Hepatocyte (in vitro differentiated cells): ENCODE measurements at places on chromosomes 4 and X.
A peak's percentile ranks its signal among the peaks of the same experiment; 100 is the strongest.

DNA sequence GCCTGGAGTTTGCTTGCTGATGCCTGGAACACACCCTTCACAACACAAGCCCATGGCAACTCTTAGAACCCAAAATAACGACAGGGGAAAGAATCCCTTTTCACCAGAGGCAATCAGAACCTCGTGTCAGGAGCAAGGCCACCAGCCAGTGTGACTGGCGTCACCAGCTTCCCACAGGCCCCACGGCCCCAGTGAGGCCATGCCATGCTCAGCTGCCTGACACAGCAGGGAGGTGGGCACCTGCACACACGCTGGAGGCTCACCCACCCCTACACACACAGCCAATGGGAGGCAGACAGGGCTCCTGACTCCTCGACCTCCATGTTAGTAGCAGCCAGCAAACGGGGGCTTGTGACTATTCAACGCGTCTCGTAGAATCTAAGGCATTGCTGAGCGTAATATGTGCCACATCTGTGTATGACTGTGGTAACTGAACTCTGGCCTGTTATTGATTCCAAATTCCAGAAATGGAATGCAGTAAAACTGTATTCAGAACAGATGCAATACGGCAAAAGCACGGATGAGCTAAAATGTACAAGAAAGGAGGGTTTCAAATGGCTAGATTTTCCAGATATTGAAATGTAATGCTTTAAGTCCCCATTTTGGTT is 28.5 kb downstream of the RNF212 start:
- H3K27me3 ChIP-seq, result no peaks in the 10 kb centered on the region
- no peaks in the 10 kb centered on the region for H3K36me3 ChIP-seq
- H3K4me3 ChIP-seq, result no peak overlapping the region

GRCh38 chr4:82213485-82214417 is 160.0 kb downstream of the HNRNPD start:
- no peak overlapping the region for H3K4me3 ChIP-seq
- no peaks in the 10 kb centered on the region for H3K4me1 ChIP-seq
- H3K36me3 ChIP-seq, result no peaks in the 10 kb centered on the region
- no peak overlapping the region for H3K27ac ChIP-seq
- no peaks in the 10 kb centered on the region for H3K27me3 ChIP-seq
- DNase-seq, result no peak

GRCh38 chr4:145709843-145710242 is 29.9 kb downstream of the C4orf51 start:
- no peak for DNase-seq
- no peak overlapping the region for H3K4me3 ChIP-seq
- no peak overlapping the region for H3K27ac ChIP-seq
- H3K4me1 ChIP-seq, result no peaks in the 10 kb centered on the region
- H3K27me3 ChIP-seq, result no peaks in the 10 kb centered on the region

DNA sequence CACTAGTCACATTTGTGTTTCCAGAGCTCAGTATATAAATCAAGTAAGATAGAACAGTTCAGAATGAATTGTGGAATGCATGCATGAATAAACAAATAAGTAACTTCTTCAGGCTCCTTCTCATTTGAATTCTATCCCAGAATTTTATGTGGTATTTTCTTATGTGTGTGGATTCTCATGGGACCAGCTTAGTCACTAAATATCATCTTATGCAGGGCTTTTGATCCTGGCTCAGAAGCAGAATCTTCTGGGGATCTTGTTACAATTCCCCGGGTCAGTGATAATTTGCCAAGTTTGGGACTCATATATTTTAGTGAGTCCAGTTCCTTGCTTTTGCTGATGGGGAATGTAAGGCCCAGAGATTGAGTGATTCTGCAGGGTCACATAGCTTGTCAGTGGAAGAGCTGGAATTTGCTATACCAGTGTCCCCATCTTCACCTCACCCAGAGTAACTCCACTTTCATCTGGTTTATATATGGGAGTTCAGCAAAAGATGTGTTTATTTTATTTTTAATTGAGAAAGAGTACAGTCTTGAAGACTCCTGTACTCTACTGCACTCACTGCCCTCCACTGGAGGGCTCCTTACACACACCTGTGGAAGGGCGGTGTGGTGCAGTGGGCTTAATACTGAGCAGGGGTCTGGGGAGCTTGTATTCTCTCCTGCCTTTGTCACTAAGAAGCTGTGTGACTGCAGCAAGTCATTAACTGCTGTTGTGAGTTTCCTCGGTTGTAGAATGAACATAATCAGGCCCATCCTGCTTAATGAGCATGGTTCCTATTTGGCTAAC is 198.2 kb upstream of the CXorf66 start:
- H3K27me3 ChIP-seq, result no peaks in the 10 kb centered on the region
- no peaks in the 10 kb centered on the region for H3K4me1 ChIP-seq
- no peak for DNase-seq
- H3K27ac ChIP-seq, result no peak overlapping the region
- H3K36me3 ChIP-seq, result no peaks in the 10 kb centered on the region
- H3K4me3 ChIP-seq, result no peak overlapping the region

- H3K27ac ChIP-seq, result no peak overlapping the region
- H3K4me3 ChIP-seq, result no peak overlapping the region
- no peaks in the 10 kb centered on the region for H3K4me1 ChIP-seq
- no peaks in the 10 kb centered on the region for H3K36me3 ChIP-seq
Measured at GRCh38 chr4:165011403-165011802, 20.4 kb upstream of the TRIM60 start.

DNA sequence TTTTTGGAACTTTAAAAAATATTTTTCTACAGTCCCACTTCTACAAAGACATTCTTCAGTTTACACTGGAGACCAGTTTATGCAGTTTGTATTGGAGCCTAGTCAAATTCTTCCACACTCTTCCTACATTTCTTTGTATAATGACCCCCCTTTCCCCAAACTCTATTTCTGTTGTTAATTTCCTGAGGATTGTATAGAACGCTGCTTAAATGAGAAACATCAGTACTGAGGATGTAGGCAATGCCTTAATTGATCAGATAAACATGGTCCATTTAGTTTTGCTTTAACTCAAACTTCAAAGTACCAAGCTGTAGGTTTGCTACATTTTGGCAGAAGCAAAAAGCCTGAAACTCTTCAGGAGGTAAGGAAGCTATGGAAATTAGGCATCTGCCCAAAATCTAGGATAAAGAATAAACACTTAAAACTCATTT is 155.5 kb downstream of the SLC7A11 start:
- DNase-seq, result no peak
- H3K4me3 ChIP-seq, result no peak overlapping the region
- H3K27ac ChIP-seq, result peak overlapping the region; percentile 12
- no peaks in the 10 kb centered on the region for H3K36me3 ChIP-seq

GRCh38 chr4:13980317-13981310 is 353.1 kb upstream of the BOD1L1 start:
- H3K4me1 ChIP-seq, result peaks cover 11% of the 10 kb centered on the region
- H3K27ac ChIP-seq, result peak overlapping the region; percentile 48
- no peak overlapping the region for H3K4me3 ChIP-seq
- peak; percentile 27 for DNase-seq
- H3K27me3 ChIP-seq, result no peaks in the 10 kb centered on the region
- H3K36me3 ChIP-seq, result no peaks in the 10 kb centered on the region

DNA sequence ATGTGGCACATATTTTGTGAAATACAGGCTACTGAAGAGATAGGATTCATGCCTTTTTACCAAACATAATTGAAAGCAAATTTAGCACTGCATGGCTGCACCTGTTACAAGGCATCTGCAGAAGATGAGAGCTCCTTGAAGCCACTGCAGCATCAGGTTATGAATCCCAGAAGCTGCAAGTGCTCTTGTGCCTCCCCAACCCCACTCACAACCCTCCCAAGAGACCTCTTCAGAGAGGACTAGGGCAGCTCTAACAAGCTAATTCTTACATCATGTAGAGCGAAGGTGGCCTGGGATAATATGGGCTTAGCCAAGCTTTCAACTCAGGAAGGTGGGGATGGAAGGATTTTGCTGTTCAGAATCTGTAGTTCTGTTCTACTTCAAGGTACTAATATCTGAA is 27.2 kb downstream of the MFAP3L start:
- no peaks in the 10 kb centered on the region for H3K36me3 ChIP-seq
- no peak overlapping the region for H3K4me3 ChIP-seq
- DNase-seq, result no peak
